ENCODE measurements at places on chromosomes 7 and 10. TPM values are rescaled to one million over a fixed set of nuclear protein-coding genes. Genes with fewer than 3 reads are reported as not detected.

DNA sequence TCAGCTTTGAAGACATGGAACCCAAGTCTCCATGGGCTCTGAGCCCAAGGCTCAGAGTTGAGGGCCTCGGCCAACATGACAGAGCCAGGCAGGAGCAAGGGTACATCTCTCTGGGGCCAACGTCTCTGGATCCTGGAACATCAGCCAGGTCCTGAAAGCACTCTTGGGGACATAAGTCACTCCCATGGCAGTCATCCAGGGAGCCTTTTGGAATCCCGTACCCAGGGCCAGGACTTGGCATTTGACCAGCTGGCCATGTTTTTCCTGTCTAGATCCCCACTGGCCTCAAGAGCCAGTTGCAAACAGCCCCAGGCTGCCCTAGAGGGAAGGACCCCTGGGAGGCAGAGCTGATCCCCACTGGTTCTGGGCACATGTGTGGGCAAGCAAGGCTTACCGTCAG, 4.3 kb upstream of the CXCL12 start:
- DNase-seq: no peak

GRCh38 chr10:122373108-122373507, 1.4 kb upstream of the PLEKHA1 start:
- DNase-seq: no peak

Gene FAM24B
- total RNA-seq: 7.1 TPM

DNA sequence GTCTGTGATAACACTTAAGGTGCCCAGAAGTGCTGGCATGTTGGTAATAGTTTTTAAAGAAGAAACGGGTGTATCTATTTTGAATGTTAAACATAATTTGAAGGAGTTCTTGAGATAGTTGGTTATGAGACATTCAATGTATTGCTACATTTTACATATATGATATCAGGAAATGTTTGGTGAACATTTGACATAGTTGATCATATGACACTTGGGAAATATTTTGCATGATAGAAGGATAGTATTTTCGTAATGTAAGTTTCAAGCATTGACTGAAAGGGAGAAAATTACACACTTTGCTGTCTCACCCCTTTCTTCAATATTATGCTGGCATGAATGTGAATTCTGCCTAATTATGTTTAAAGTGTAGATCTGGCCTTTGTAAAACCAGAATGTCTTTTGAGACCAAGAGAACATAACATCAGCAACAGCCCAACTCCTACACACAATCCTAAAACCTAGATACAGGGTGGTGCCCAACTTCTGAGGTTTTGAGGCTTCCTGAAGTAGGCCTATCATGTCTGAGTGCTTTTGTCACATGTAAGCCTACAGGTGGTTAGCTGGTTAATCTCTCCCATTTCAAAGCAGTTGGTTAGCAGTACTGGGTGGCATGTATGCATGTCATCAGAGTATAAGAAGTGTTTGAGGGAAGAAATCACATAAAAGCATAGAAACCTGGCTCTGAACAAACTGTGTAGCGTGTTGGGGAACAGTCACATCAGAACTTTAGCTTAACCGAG, 2.1 kb downstream of the ADD3 start:
- no peak for DNase-seq

Gene HERC4
- total RNA-seq: 42.5 TPM

Gene RBP3
- not detected for total RNA-seq

DNA sequence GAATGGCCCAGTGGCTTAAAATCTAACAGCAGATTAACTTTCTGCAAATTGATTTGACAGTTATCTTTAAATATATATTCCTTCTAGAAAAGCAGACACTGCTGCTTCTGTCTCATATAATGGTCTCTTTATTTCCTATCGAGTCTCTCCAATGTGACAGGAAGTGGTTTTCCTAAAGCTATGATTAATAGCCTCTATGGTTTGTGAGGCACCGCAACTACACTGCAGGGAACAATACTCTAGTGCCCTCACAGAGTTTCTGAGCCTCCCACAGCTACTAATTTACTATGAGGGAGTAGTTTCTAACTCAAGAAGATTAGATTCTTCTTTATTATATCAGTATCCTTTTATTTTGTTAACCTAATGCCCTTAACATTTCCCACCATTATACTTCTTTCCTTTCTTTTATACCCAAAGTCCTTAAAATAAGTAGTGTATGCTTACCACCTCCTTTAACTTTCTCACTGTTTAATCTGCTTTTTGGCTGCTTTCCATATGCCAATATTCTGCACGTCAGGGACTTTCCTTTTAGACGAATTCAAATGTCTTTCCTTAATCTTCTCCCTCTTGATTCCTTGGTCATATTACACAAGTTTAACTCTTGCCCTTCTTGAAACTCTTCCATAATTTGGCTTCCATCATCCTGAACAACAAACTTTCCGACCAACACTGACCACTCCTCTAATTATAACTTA, 23.8 kb upstream of the AHR start:
- DNase-seq: peak; percentile 24

Gene TAS2R4
- total RNA-seq: 0.85 TPM

Gene NUTM2B
- 0.11 TPM for total RNA-seq

DNA sequence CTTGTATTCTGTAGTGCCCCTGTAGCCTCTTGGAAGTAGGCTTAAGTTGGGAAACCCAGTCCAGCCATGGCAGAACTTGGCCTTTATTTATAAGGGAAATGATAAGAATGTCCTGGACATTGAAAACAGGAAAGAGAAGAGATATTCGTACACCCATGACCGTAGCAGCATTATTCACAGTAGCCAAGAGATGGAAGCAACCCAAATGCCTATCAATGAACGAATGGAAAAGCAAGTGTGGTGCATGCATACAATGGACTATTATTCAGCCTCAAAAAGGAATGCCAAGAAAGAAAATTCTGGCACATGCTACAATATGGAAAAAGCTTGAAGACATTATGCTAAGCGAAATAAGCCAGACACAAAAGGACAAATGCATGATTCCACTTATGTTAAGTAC, 315.3 kb downstream of the CXCL12 start:
- DNase-seq: peak; percentile 13

- DNase-seq: no peak
Observed at GRCh38 chr10:77383861-77384553, 253.6 kb downstream of the KCNMA1 start.

GRCh38 chr10:7563368-7563767, 103.4 kb downstream of the ITIH5 start:
- no peak for DNase-seq

Gene ENTPD1
- 5.7 TPM for total RNA-seq

Gene SLC13A1
- not detected for total RNA-seq

- DNase-seq: no peak
Observed at GRCh38 chr7:140903741-140904480, 20.8 kb downstream of the BRAF start.

DNA sequence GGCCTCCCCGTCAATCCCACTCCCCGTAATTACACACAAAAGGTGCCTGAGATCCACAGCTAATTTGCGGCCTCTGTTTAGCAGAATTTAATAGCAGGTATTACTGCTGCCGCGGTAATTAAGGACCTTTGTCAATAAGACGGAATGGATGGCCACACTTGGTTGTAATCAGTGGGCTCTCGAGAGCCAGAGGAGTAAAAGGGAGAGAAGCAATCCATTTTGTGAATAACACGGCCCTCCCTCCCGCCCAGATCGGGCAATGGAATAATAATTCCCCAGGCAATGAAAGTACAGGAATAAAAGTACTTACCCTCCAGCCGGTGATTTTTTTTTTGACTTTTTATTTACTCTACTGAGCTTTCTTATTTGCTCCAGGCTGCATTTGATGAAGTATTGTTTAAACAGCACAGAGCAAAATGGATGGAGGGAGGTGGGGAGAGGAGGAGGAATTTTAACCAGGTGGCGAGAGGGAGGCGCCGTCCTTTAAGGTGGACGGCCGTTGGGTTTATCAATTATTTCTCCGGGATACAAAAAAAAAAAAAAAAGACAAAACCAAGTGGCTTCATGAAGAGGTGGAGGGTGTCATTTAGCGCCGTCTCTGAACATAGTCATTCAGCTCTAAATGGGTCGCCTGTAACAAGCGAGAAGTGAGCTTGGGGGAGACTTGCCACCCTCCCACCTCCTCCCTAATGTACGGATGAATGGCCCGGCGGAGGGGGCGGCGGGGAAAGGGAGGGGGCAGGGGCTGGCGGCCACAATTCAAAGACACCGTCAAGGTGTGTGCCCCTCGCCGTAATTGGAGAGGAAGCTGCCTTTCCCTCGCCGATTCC, 120.3 kb downstream of the BUB3 start:
- no peak for DNase-seq

DNA sequence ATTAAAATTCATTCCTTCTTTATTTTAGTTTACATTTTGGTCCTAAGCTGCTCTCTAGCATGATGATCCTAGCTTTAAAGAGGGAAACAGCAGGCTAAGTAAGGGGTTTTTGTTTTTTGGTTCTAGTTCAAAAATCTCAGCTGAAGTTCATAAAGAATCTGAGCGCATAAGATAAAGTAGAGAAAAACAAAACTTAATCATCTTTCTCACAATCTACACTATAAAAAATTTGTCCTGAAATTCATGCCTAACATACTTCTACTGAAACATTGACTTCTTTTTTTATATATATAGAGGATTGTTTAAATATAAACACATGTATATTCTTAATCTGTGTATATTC, 6.8 kb upstream of the IGF2BP3 start:
- no peak for DNase-seq

Gene OTUD1
- total RNA-seq: 4.9 TPM

DNA sequence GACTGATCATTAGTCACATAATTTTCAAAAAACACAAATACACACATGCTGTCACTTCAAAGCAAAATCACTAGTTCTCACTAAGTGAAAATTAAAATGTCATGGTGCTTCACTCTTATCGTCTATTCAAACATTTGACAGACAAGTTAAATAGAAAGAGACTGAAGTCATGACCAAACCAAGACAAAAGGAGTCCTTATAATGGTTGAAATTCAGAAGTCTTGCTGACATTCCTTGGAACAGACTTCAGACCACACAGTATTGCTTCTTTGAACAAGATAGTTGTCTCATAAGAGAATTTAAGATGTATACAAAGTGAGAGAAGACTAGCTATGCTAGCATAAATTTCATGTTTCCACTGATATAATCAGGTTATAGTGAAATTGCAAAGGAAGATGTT, 119.5 kb downstream of the SEMA3D start:
- no peak for DNase-seq

Gene LRRC61
- total RNA-seq: 0.07 TPM

DNA sequence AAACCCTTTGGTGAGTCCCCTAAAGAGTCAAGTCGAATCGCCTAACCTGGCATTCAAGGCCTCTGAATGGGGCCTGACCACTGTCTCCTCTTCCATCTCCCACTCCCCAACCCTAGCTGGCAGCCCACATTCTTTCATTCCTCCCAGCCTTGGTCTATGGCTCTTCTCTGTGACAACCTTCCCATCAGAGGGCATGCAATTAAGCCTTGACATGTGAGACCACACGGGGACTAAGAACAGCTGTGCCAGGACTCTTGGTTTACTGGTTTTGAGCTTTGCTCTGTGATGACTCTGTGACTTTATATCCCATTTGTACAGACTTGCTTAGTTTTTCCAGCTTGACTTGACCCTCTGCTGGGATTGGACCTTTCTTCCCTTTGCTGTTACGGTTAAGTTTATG, 116.6 kb downstream of the BUB3 start:
- no peak for DNase-seq

GRCh38 chr10:118112543-118113125, 65.9 kb upstream of the RAB11FIP2 start:
- DNase-seq: no peak

DNA sequence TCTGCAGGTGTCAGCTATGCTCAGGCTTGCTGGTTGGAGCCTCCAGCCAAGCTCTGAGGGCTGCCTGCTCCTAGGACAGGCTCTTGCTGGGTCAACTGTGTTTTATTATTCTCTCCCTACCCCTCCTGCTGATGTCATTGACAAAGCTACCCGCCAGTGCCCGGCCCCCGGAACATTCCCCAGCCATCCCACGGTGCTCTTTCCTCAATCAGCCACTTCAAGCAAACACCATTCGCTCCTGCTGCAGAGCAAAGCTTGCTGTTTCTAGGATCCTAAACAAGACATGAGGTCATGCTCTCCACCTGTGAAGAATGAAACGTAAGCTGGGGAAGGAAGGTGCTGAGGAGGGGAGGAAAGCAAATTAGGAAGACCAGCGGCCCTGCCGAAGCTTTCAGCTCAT, 2.1 kb upstream of the C10orf71 start:
- no peak for DNase-seq

DNA sequence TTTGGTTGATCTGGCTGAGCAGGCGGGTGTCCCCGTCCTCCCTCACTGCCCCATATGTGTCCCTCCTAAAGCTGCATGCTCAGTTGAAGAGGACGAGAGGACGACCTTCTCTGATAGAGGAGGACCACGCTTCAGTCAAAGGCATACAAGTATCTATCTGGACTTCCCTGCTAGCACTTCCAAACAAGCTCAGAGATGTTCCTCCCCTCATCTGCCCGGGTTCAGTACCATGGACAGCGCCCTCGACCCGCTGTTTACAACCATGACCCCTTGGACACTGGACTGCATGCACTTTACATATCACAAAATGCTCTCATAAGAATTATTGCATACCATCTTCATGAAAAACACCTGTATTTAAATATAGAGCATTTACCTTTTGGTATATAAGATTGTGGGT, 26.9 kb upstream of the TRIM56 start:
- DNase-seq: no peak

GRCh38 chr7:86733783-86734182, 90.1 kb downstream of the GRM3 start:
- no peak for DNase-seq

Gene SEMA4G
- total RNA-seq: 0.60 TPM

GRCh38 chr10:49601857-49602256, 8.3 kb upstream of the SLC18A3 start:
- no peak for DNase-seq

Gene NKX2-3
- total RNA-seq: 0.07 TPM

GRCh38 chr7:14505906-14506305, 396.6 kb downstream of the DGKB start:
- DNase-seq: no peak

Gene OPN4
- total RNA-seq: not detected

- no peak for DNase-seq
Observed at GRCh38 chr10:83607959-83608745, 531.2 kb upstream of the GHITM start.

- no peak for DNase-seq
Observed at GRCh38 chr10:83835945-83836745, 303.2 kb upstream of the GHITM start.

DNA sequence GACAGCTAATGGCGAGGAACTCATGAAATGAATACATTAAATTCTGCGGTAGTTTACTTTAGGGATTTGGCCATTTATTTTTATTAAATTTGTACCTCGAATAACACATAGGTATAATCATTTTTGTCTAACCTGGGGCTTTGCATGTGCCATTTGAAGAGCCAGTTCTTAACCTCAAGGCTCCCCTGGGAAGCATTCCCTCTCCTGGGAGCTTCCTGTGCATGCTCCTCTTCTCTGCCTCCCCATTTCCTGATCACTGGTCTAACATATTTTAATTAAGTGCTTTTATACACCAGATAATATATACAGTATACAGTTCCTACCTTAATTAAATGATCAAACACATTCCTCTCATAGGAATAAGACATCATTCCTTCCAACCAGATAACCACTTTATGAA, 183.9 kb upstream of the FZD1 start:
- no peak for DNase-seq

DNA sequence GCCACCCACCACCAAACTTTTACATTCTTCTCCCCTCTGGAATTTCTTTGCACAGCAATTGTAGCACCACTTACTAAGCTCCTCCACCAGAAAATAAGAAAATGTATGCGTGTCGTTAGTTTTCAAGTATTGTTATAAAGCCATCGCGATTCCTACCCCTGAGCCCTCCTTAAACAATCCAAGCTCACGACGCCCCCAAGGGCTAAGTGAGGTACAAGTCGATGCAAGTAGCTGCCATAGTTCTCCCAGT, 1.3 kb downstream of the FRAT2 start:
- no peak for DNase-seq

GRCh38 chr7:359226-359765, 69.3 kb downstream of the FOXL3 start:
- DNase-seq: no peak

Measured in pulmonary artery endothelial cell (primary cell).